ENCODE measurements at places on chromosomes 5 and 9. TPM values are rescaled to one million over a fixed set of nuclear protein-coding genes. Genes with fewer than 3 reads are reported as not detected.
A peak's percentile ranks its signal among the peaks of the same experiment; 100 is the strongest.

GRCh38 chr9:79433703-79434102 lies 138.1 kb upstream of the TLE4 start:
- no peak for DNase-seq

DNA sequence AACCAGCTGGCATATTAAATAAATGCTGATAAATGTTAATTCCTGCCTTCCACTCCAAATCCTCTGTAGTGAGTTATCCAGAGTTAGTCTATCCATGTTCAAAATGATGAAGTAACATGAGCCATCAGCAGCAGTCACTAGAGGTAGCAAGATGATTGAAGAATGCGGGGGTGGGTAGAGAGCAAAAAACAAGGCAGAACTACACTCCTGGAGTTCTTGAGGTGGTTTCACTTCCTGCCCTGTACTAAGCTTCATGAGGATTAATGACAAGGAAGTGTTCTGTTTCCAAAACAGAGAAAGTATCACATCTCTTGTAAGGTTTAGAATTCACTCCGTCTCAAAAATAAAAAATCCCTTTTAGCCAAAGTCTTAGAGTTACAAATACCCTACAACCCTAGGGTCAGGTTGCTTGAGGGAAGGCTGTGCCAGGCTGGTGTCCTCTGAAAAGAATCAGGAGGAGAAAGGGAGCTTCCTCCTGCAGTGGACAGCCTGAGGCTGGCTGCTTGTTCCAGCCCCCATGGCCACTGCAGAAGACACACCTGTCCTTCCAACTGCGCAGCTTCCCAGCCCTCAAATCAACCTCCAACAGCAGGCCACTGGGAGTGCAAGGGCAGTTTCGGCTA lies 180.2 kb downstream of the DENND1A start:
- peak; percentile 40 for DNase-seq

The CARD6 gene
- total RNA-seq = 0.64 TPM

GRCh38 chr5:39760385-39761198 lies 335.8 kb upstream of the DAB2 start:
- DNase-seq = no peak

Measured in GM12878 (cell line).